CD4-positive, alpha-beta memory T cell (primary cell): ENCODE measurements at places on chromosomes 2 and 18. TPM values are rescaled to one million over a fixed set of nuclear protein-coding genes. Genes with fewer than 3 reads are reported as not detected.

DNA sequence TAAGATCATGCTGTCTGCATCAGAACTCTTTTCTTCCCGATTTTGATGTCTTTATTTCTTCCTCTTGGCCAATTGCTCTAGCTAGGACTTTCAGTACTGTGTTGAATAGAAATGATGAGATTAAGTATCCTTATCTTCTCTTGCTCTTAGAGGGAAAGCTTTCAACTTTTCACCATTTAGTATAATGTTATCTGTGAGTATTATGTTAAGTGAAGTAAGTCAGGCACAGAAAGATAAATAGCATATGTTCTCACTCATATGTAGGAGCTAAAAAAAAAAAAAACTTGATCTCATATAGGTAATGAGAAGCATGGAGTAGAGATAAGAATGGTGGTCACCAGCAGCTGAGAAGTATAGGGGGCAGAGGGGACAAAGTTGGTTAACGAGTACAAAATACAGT is 1089.5 kb downstream of the TDRD15 start:
- H3K27ac ChIP-seq: no peak overlapping the region
- H3K27me3 ChIP-seq: no peaks in the 10 kb centered on the region
- H3K4me3 ChIP-seq: no peak overlapping the region
- no peaks in the 10 kb centered on the region for H3K4me1 ChIP-seq

DNA sequence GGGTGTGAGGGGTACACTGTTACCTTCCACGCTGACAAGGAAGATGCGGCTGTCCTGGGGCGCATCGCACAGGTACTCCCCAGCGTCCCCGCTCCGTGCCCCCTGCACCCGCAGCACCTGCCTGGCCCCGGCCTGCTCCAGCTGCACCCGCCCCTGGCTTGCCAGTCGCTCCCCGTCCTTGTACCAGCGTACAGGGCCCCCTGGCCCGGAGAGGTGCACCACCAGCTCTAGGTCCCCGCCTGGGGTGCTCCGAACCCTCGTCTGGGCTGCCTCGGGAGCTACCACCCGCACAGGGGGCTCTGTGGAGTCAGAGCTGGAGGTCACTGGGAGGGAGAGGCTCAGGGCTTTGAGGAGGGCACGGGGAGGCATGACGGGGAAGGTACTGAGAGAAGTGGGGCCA is 13.5 kb downstream of the TMEM198 start:
- peaks cover 5% of the 10 kb centered on the region for H3K27me3 ChIP-seq
- no peaks in the 10 kb centered on the region for H3K36me3 ChIP-seq
- H3K4me1 ChIP-seq: peaks cover 9% of the 10 kb centered on the region
- no peak overlapping the region for H3K4me3 ChIP-seq
- no peak for DNase-seq
- no peak overlapping the region for H3K27ac ChIP-seq

The SULT1C4 gene
- total RNA-seq: not detected

The RAB31 gene
- 1.8 TPM for total RNA-seq

The CDH19 gene
- total RNA-seq: not detected

- H3K36me3 ChIP-seq: no peaks in the 10 kb centered on the region
- H3K27me3 ChIP-seq: no peaks in the 10 kb centered on the region
- no peak overlapping the region for H3K4me3 ChIP-seq
- H3K4me1 ChIP-seq: no peaks in the 10 kb centered on the region
These were observed 68.6 kb downstream of the ZAP70 start for GRCh38 chr2:97781981-97782380.

GRCh38 chr2:200423541-200423940 is 86.3 kb downstream of the KCTD18 start:
- H3K27me3 ChIP-seq: no peaks in the 10 kb centered on the region
- H3K4me3 ChIP-seq: no peak overlapping the region
- no peak overlapping the region for H3K27ac ChIP-seq

DNA sequence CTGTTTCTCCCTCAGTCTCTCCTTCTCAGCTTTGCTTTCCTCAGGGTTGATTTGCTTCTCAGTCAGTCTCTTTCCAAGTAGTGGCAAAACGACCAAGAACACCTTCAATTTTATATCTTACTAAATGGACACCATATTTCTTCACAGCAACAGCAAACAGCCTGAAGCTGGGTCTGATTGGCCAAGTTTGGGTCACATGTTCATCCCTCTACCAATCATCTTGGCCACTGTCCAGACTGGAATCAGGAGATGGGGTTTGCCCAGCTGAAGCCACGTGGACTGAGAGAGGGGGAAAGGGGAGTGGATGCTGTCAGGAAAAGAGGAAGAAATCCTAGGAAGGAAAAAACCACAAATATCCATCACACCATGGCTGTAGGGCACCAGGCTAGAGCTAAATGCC is 42.0 kb upstream of the ACMSD start:
- DNase-seq: no peak
- no peak overlapping the region for H3K27ac ChIP-seq
- no peaks in the 10 kb centered on the region for H3K36me3 ChIP-seq
- no peak overlapping the region for H3K4me3 ChIP-seq
- H3K27me3 ChIP-seq: no peaks in the 10 kb centered on the region

- H3K4me3 ChIP-seq: no peak overlapping the region
- no peaks in the 10 kb centered on the region for H3K4me1 ChIP-seq
- H3K27me3 ChIP-seq: no peaks in the 10 kb centered on the region
- H3K27ac ChIP-seq: no peak overlapping the region
- H3K36me3 ChIP-seq: no peaks in the 10 kb centered on the region
- DNase-seq: no peak
These were observed 72.6 kb downstream of the AOX1 start for GRCh38 chr2:200658278-200658864.

GRCh38 chr2:200930947-200931626 is 32.4 kb downstream of the ORC2 start:
- no peaks in the 10 kb centered on the region for H3K27me3 ChIP-seq
- H3K36me3 ChIP-seq: peaks cover 33% of the 10 kb centered on the region
- H3K27ac ChIP-seq: no peak overlapping the region
- no peaks in the 10 kb centered on the region for H3K4me1 ChIP-seq
- H3K4me3 ChIP-seq: no peak overlapping the region

- no peak overlapping the region for H3K4me3 ChIP-seq
- no peak for DNase-seq
- no peaks in the 10 kb centered on the region for H3K4me1 ChIP-seq
- H3K36me3 ChIP-seq: no peaks in the 10 kb centered on the region
- no peak overlapping the region for H3K27ac ChIP-seq
- H3K27me3 ChIP-seq: no peaks in the 10 kb centered on the region
These were observed 360.4 kb downstream of the SLC4A3 start for GRCh38 chr2:219987830-219988229.

GRCh38 chr2:25567406-25567805 is 106.0 kb downstream of the DTNB start:
- no peak overlapping the region for H3K27ac ChIP-seq
- H3K27me3 ChIP-seq: no peaks in the 10 kb centered on the region
- no peaks in the 10 kb centered on the region for H3K4me1 ChIP-seq
- peak; percentile 9 for DNase-seq
- no peak overlapping the region for H3K4me3 ChIP-seq

DNA sequence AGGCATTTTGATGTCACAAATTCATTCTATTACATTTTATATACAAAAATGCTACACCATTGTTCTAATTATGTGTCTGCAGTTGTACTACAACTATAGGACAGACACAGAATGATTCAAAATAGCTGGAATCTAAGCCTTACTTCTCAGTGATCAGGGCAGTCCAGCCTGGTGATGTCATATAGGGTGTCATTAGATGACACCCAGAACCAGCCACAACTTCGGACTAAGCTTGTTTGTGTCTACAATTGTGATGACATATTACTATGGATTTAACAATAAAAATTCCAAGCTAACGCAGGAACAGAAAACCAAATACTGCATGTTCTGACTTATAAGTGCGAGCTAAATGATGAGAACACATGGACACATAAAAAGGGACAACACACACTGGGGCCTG is 31.0 kb downstream of the M1AP start:
- H3K4me3 ChIP-seq: no peak overlapping the region
- peaks cover 13% of the 10 kb centered on the region for H3K27me3 ChIP-seq
- no peaks in the 10 kb centered on the region for H3K4me1 ChIP-seq
- no peaks in the 10 kb centered on the region for H3K36me3 ChIP-seq
- DNase-seq: no peak

DNA sequence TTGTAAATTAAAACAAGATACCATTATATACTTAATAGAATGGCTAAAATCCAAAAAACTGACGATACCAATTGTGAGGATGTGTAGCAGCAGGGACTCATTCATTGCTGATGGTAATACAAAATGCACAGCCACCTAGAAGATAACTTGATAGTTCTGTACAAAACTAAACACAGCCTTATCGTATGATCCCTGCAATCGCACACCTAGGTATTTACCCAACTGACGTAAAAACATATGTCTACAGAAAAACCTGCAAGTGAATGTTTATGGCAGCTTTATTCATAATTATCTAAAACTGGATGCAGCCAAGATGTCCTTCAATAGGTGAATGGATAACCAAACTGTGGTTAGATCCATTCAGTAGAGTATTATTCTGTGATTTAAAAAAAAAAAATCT is 45.5 kb downstream of the TBC1D8 start:
- no peak overlapping the region for H3K4me3 ChIP-seq
- H3K27ac ChIP-seq: no peak overlapping the region
- H3K36me3 ChIP-seq: no peaks in the 10 kb centered on the region
- no peaks in the 10 kb centered on the region for H3K27me3 ChIP-seq

DNA sequence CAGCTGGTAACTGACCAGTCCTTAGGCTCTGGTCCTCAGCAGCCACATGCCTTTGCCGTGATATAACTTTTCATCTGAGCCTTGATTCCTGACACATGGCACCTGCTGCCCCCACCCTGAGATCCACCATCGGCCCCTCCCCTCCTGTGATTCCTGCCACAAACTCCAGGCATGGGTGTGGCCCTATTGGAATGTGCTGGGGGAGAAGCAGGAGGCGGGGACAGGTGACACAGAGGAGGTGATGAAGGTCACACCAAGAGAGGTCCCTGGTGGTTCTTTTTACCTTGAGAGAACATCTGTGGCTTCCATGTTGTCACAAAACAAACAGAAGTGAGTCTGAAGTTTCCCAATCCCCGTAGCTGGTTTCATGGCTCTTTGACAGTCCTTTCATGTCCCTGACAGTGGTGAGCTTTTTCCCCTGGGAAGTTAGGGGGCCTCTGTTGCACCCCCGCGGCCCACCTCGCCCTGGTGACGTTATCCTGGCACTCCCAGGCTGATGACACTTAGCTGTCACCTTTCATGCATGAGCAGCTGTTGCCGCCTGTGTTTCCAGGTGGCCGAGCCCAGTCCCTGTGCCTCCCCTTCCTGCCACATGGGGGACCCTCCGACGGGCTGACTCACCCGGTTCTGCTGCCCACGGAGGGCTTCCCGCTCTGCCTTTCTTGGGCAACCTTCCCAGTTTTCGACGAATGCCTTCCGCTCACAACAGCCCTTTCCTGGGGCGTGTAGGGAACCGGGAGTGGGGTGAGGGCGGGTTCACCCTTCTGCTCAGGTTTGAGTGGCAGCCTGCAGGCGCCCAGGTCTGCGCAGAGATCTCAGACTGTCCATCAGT is 66.3 kb upstream of the GLI2 start:
- H3K27ac ChIP-seq: no peak overlapping the region
- H3K4me3 ChIP-seq: no peak overlapping the region
- no peaks in the 10 kb centered on the region for H3K36me3 ChIP-seq
- no peaks in the 10 kb centered on the region for H3K4me1 ChIP-seq
- H3K27me3 ChIP-seq: no peaks in the 10 kb centered on the region

The CAPN13 gene
- not detected for total RNA-seq

- H3K4me1 ChIP-seq: no peaks in the 10 kb centered on the region
- no peak overlapping the region for H3K27ac ChIP-seq
- no peak overlapping the region for H3K4me3 ChIP-seq
- H3K27me3 ChIP-seq: no peaks in the 10 kb centered on the region
These were observed 233.7 kb downstream of the METTL4 start for GRCh38 chr18:2337552-2338141.

The ILKAP gene
- total RNA-seq: 78.2 TPM

- no peaks in the 10 kb centered on the region for H3K4me1 ChIP-seq
- no peaks in the 10 kb centered on the region for H3K27me3 ChIP-seq
- H3K4me3 ChIP-seq: no peak overlapping the region
- H3K27ac ChIP-seq: no peak overlapping the region
These were observed 17.5 kb upstream of the FAHD2A start for GRCh38 chr2:95384854-95385569.

DNA sequence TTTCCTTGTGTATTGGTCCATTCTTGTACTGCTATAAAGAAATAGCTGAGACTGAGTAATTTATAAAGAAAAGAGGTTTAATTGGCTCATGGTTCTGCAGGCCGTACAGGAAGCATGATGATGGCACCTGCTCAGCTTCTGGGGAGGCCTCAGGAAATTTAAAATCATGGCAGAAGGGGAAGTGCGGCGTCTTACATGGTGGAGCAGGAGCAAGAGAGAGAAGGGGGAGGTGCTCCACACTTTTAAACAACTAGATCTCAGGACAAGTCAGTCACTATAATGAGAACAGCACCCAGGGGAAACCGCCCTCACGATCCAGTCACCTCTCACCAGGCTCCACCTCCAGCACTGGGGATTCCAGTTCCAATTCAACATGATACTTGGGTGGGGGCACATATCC is 54.3 kb downstream of the MSH2 start:
- H3K27me3 ChIP-seq: no peaks in the 10 kb centered on the region
- no peak overlapping the region for H3K4me3 ChIP-seq
- no peak overlapping the region for H3K27ac ChIP-seq
- no peaks in the 10 kb centered on the region for H3K4me1 ChIP-seq
- H3K36me3 ChIP-seq: no peaks in the 10 kb centered on the region

The TSPYL6 gene
- not detected for total RNA-seq

DNA sequence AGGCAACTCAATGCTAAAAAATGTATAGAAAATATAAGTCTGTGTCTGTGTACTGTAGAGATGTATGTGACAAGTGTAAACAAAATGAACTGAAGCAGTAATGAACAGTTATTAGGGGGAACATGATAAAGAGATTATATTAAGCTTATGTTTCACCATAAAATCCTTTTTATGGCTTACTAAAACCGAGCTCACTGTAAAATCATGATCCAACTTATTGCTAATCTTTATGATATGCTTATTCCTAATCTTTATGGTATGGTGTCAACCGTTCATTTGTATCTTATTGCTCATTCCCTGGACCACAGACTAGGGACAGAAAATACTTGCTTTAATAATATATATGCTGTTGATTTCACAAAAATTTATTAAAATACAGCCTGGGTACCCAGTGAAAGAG is 62.1 kb downstream of the TNFRSF11A start:
- H3K27me3 ChIP-seq: no peaks in the 10 kb centered on the region
- DNase-seq: no peak
- no peaks in the 10 kb centered on the region for H3K36me3 ChIP-seq

GRCh38 chr2:31567679-31568078 is 13.1 kb downstream of the SRD5A2 start:
- H3K4me3 ChIP-seq: no peak overlapping the region
- H3K4me1 ChIP-seq: no peaks in the 10 kb centered on the region
- H3K27me3 ChIP-seq: no peaks in the 10 kb centered on the region
- H3K36me3 ChIP-seq: no peaks in the 10 kb centered on the region
- DNase-seq: no peak

DNA sequence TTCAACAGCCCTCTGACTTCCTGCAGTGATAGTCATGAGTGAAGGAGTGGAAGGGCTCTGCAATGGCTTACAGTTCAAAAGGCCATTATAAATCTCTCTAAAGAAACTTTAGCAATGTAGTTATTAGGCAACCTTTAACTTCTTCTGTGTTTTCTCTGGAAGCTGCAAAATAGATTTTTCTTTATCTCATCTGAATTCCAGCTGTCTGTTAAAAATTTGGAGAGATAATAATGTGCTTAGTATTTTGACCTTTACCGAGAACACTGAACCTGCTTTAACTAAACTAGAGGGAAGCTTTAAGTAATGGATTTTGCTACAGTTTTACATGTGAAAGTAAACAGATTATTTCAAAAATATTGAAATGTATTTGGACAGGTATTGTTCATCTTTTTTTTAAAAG is 847.9 kb downstream of the ERBB4 start:
- no peak overlapping the region for H3K4me3 ChIP-seq
- no peak for DNase-seq
- H3K4me1 ChIP-seq: no peaks in the 10 kb centered on the region
- no peak overlapping the region for H3K27ac ChIP-seq
